ENCODE measurements at places on chromosomes 6 and 20. TPM values are rescaled to one million over a fixed set of nuclear protein-coding genes. Genes with fewer than 3 reads are reported as not detected.

- no peak overlapping the region for H3K27ac ChIP-seq
- no peak overlapping the region for H3K4me3 ChIP-seq
Observed at GRCh38 chr20:58179083-58179431, 49.4 kb downstream of the ANKRD60 start.

DNA sequence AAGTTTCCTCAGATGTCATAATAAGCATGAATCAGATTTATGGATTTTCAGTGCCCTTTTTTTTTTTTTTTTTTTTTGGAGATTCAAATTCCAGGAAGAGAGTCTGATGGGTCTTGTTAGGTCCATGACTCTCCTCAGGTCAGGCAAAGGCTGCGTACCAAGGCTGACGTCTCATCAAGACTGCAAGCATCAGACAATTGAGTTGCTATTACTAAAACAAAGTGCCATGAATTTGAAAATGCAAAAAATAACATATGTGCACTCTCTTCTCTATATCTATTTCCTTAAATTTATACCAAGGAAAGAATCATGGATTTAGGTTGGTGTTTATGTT lies 134.7 kb downstream of the FAM83B start:
- H3K36me3 ChIP-seq, result no peaks in the 10 kb centered on the region
- H3K27ac ChIP-seq, result no peak overlapping the region
- H3K4me1 ChIP-seq, result no peaks in the 10 kb centered on the region
- DNase-seq, result no peak
- no peaks in the 10 kb centered on the region for H3K27me3 ChIP-seq

GRCh38 chr6:126267626-126268025 lies 72.3 kb upstream of the CENPW start:
- H3K27me3 ChIP-seq, result no peaks in the 10 kb centered on the region
- no peaks in the 10 kb centered on the region for H3K4me1 ChIP-seq
- H3K27ac ChIP-seq, result no peak overlapping the region

The TOP1 gene
- 142 TPM for total RNA-seq

DNA sequence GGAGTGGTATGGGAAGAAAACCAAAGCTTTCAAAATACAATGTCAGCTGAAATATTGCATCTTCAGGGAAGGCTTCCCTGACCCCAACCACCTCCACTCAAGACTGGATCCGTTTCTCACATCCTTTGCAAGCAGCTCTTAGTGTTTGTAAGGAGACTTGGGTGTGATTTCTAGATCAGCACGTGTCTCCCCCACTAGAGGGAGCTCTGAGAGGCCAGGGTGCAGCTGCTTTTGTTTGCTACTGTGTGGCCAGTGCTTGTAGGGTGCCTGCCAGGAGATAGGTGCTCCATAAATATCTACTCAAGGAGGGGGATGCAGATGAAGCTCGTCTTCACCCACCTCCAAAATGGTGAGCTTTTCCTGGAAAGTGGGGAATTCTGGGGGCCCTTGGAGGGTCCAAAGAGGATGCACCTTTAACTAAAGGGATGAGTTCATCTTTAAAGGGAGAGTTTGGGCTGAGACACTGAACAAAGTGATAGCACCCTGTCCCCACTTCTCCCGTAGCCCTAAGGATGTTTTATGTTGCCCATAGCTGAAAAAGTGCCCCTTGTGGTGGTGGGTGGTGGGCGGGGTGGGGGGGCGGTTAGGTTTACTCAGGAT lies 52.6 kb upstream of the MAFB start:
- H3K27me3 ChIP-seq, result no peaks in the 10 kb centered on the region
- no peaks in the 10 kb centered on the region for H3K4me1 ChIP-seq
- H3K36me3 ChIP-seq, result no peaks in the 10 kb centered on the region
- H3K27ac ChIP-seq, result no peak overlapping the region

Measured in Caco-2 (cell line).